ENCODE measurements at places on chromosomes 3 and 15.
A peak's percentile ranks its signal among the peaks of the same experiment; 100 is the strongest.

DNA sequence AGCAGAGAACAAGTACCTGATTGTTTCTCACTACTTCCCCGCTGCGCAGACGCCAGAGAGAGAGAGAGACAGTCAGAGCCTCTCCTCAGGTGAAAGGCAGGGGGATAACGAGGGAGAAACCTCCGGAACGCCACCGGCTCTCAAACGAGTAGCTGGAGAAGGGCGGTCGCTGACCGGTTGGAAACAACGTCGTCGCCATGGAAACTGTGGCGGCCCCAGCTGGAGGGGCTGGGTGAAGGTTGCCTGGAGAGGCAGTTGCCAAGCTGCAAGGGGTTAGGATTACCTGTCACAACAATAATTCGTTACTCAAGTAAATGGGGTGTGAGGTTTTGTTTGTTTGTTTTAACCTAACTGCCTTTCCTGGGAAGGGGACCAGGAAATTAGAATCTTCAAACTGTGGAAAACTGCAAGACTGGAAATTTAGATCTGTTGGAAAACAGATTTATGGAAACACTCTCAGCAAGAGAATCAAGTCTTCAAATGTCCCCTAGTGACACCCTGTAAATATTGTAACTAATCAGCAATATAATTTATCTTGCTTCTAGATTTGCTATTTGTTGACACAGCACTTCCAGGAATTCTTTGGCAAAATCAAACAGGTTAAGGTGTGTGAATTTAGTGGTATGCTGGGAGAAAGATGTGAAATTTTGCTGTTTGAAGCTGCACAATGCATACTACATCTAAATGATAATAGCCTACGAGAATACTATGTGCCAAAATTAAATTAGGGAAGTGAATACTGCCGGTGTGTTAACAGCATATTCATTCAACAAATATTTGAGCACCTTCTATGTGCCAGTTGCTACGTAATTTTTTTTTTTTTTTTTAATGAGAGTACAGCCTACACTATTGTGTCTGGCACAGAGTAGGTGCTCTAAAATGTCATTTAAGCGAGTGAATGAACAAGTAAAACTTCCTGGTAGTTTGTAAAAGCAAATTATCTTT is at the start of gene DNAH12:
DNAH12 (minus strand) TSS at position 164 of the 945 bp plus-strand sequence. CDS start 1,474 bp downstream, outside the sequence.
- DNase-seq: peak; percentile 50

GRCh38 chr15:72176159-72176558 is 21.4 kb downstream of the GRAMD2A start:
- no peak for DNase-seq

DNA sequence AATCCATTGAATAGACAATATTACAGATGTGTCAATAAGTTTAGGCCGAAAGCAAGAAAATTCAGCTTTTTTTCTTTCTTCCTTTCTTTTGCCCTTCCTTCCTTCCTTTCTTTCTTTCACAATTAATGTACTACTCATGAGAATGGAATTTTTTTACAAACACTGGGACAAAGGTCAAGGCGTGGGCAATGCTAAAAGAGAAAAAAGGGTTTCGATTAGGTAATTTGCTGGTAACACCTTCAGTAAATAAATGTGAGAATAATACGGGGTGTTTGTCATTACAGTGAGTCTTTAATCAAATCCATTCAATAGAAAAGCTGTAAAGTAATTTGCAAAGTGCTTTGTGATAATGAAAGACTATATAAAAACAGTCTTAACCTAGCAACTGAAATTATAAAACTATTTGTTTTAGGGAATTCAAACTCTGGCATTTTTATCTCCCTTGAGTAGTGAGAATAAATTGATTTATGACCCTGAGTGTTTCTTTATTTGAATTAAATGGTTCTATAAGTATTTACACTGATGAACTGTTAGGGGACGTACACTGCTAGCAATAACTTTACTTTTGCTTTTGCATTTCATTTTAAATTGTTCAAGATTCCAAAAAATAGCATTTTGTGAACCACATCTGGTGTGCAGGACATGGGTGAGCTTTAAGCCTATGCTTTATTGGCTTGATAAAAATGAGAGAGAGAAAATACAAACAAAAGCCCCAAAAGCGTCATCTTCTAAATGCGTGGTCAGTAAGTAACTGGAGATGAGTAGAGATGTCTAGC is 104.2 kb upstream of the THRB start:
- DNase-seq: peak; percentile 51

- no peak for DNase-seq
Observed at GRCh38 chr15:48904758-48905157, 26.8 kb downstream of the EID1 start.

DNA sequence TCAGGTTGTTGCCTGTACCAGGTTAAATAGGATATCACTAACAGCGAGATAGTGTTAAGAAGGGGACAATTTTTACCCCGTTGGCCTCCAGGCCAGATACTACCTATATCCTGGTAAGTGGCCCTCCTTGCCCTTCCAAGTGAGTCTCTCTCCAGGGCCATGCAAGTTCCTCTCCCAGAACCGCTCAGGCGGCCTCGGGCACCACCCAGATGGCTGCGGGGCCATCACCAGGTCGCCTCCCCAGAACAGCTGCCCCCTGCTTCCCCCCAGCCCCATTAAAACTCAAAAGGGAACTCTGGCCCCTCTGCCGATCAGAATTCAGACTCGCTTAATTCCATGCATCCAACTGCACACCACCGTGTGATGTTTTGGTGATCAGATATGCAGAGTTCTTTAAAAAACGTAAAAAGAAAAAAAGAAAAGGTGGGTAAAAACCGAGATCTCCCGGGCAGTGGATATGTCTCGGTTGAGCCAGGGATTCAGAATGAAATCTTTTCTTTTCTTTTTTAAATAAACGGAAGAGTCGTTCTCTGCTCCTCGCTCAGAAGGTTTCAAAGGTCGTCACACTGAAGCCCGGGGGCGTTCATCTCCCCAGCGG is 1.9 kb upstream of the TRIM71 start:
- DNase-seq: no peak

DNA sequence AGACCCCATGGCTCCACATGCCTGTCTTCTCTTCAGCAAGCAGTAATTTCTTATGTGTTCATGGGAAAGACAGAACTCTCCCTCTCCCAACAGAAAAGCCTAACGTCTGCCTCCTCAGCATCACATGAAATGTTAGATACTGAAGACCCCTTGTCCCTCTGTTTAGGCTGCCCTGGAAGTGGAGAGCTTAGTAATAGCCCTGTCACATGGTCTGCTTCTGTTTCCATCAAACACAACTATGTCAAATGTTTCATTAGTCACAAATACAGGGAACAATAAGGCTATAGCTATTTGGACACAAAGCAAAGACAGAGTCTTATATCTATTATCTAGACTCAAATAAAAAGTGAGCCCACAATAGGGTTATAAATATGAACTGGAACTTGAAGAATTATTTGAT is 190.3 kb upstream of the TRIM42 start:
- DNase-seq: no peak

Data from ELR (cell line).